ENCODE measurements at places on chromosomes 5 and 9.

DNA sequence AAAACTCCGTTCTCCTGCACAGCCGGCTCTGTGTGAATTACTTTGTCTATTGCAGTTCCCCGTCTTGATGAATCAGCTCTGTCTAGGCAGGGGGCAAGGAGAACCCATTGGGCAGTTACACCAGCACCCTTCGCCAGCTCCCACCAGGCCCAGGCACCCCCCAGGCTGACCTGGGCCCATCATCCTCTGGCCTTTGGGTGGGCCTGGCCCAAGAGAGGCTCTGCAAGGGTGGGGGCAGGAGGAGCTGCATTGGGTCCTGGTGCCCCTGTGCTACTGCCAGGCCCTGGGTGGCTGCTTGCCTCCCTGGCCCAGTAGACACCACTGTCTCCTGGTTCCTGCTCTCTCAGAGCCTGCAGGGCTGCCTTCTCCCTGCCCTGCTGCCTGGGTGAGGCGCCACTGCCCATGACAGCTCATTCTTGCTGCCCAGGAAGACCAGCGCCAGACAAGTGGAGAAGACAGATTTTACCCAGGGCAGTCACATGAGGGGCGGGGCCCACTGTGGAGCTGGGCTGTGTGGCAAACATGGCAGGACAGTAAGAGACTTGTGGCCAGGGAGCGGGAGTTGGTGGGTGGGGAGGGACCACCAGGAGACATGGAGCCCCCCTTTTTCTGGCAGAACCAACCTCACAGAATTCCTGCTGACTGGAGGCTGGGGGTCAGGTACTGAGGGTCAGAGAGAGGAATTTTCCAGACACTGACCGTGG is 67.2 kb downstream of the MRPL36 start:
- DNase-seq: no peak

- no peak for DNase-seq
Measured at GRCh38 chr5:488744-489688, 35.2 kb downstream of the SLC9A3 start.

DNA sequence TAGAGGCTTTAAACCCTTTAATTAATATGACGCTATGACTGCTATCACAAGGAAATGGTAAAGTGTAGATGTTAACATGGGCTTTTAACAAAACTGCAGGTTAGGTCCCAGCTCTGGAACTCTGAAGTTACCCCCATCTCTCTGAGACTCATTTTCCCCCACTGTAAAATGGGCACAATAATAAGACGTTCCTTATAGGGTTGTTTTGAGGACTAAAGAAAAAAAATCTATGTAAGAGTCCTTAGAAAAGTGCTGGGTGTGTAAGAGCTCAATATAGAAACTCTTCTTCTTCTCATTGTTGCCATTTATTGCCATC is 45.8 kb upstream of the STK32A start:
- DNase-seq: no peak

- DNase-seq: peak; percentile 83
Measured at GRCh38 chr5:170278611-170279458, 18.7 kb downstream of the LCP2 start.

DNA sequence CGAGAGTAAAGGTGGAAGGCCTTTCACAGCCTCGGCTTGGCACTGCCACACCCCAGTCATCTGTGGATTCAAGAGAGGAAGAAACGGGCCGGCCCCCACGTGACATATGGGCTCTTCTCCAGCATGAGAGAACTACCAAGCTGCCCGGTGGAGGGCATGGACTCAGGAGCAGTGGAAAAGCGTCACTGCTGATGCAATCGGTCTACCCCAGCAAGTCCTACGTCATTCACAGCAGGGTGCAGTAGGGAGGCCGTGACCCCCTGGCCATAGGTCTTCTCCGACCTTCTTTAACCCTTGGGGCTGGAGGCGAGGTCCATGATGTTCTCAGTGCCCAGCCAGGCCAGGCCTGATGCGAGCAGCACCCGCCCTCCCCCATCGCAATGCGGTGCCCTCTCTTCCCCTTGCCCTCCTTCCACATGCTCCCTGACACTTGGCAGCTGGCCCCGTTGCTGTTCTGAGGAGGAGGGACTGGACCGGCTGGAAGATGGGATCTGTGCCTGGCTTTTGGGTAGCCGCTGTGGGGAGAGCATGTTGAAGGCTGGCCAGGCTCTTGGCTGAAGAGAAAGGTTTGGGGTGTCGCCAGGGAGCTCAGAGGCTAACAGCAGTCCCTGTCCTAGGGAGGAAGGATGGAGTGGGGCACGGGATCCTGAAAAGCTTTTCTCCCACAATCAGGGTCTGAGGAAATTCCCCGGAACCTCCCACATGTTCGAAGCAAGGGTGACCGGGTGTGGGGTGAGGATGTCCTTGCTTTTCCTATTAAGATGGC is 89.8 kb downstream of the LIFR start:
- DNase-seq: no peak

Measured in GM12864 (cell line).